HEK293T (cell line): ENCODE measurements at places on chromosomes 7 and 10.

- no peak for DNase-seq
These were observed 935 bp downstream of the MMP21 start for GRCh38 chr10:125774581-125775191.

GRCh38 chr10:17599089-17599488 is 18.1 kb downstream of the HACD1 start:
- peak; percentile 38 for DNase-seq

- no peak for DNase-seq
These were observed 45.4 kb downstream of the TMEM168 start for GRCh38 chr7:112744818-112745217.

DNA sequence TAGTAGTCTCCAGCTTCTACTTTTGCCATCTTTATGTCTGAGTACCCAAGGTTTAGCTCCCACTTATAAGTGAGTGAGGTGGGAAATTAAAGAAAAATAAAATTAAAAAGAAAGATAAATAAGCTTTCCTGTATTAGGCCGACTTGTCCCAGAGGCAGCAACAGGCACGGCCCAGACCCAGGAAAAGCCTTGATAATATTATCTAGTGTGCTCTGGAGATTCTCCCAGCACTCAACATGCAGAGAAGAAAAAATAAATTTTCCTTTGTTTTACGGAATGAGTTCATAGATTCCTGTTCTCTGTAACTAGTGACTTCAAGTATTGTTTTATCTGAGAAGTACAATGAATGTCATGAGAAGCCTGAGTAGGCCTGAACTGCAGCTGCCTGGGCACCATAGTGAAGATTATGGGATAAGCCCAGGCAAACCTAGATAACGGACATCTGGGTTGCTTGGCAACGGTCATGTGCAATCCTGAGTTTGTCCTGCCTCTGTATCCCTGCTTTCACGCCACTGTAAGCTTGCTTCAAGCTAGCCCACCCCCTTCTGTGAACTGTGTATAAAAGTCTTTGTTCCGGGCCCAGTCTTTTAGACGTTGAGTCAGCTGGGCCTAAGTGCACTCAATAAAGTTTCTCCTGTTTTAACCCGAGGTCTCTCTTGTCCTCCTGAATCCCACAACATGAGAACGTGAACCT is 6.4 kb downstream of the ATE1 start:
- DNase-seq: no peak

GRCh38 chr7:110522761-110523200 is 568.1 kb upstream of the LRRN3 start:
- no peak for DNase-seq

GRCh38 chr10:85900061-85900460 is 466.5 kb downstream of the GRID1 start:
- DNase-seq: no peak

DNA sequence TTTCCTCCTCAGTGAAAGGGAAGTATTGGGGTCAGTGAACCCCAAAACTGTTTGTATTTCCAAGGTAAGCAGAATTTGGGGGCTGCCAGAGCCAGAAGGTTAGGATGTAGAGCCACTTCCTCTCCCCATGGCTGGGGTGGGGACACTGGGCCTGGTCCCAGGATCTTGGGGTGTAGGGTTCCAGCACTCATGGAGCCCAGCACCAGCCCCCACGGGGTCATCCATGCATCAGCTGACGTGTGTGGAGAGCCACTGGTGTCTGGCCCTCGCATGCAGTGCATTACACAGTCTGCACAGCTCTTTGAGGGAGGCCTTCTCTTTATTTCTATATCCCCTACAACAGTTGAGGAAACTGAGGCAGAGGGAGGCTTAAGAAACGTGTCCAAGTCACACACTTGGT is 91.4 kb downstream of the ZMIZ1 start:
- DNase-seq: no peak

DNA sequence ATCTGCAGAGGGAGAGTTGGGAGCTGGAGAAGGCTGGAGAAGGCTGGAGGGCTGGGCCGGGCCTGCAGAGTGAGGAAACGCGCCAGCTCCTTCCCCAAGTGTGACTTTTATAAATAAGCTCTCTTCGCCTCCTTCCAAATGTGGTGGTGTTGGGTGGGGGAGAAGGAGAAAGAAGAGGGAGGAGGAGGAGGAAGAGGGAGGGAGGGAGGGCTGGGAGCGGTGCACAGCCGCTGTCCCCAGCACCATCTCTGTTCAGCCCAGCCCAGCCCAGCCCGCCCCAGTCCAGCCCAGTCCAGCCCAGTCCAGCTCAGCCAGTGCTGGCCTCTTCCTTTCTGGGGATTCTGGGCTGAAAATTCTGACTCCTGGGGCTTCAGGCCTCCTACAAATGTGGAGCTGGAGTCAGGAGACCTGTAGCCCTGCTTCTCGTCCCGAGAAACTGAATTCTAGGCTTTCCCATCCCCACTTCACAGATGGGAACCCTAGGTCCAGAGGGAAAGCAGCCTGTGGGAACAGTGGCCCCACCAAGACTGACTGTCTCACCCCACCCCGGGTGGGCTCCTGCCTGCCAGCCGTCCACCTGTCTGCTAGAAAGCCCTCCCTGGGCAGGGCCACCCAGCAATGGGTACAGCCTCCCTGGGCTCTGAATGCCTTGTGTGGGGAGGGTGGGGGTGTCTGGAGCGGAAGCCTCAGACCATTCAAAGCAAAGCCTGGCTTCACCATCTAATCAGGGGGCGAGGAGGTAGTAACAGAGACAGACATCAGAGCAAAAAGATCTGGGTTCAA is 2.3 kb downstream of the STX1A start:
- no peak for DNase-seq

DNA sequence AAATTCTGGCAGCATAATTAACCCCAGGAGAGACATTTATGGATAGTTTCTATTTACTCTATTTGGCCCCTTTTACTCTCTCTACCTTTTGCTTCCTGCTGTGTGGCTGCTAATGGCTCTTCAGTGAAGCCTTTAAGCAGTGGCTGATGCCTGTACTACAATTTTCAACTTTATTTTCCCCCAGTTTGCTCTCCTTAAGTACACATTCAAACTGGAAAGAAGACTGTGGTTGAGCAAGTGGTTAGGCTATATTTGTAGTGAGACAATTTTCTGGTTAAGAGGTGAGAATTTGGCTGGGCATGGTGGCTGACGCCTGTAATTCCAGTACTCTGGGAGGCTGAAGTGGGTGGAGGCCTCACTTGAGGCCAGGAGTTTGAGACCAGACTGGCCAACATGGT is 8.5 kb upstream of the RSBN1L start:
- DNase-seq: no peak

DNA sequence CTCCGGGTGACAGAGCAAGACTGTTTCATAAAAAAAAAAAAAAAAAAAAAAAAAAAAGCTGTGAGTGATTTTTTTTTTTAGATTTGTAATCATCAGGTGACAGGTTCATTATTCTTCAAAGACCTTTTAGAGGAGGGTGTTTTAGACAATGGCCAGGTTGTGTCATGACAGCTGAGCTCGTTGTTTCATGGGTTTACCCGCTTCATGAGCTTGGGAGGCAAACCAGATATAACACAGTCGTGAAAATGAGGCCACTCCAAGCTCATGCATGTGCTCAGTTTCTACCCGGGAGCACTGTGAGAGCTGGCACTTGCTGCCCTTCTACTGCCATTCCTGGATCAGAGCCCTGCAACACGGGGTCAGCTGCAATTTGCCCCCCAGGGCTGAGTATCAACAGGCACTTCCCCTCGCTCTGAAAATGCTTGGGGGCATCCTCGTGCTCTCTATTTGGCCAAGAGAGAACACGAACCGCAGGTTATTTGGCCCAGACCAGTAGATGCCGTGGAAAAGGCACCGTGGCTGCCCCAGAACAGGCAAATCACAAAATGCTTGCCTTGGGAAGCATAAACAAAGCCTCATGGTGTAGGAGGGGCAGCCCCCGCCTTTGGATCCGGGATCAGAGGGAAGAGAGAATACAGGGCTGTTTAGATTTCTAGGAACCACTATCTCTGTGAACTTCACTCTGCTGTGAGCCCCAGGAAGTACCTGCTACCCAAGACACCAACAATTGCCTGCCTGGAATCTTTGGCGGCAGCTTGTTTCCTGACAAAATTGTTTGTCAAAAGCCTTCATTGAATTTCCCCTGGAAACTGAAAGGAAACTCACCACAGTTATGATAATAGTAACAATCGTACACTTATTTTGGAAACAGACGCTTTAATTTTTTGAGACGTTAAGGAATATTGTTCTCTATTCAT is 371.0 kb downstream of the FRMD4A start:
- DNase-seq: no peak

GRCh38 chr10:63901881-63902280 is 380.7 kb downstream of the REEP3 start:
- DNase-seq: no peak

- DNase-seq: no peak
These were observed 42.5 kb downstream of the MRC1 start for GRCh38 chr10:17851611-17852010.

- no peak for DNase-seq
These were observed 79.3 kb downstream of the MKI67 start for GRCh38 chr10:128046953-128047290.

DNA sequence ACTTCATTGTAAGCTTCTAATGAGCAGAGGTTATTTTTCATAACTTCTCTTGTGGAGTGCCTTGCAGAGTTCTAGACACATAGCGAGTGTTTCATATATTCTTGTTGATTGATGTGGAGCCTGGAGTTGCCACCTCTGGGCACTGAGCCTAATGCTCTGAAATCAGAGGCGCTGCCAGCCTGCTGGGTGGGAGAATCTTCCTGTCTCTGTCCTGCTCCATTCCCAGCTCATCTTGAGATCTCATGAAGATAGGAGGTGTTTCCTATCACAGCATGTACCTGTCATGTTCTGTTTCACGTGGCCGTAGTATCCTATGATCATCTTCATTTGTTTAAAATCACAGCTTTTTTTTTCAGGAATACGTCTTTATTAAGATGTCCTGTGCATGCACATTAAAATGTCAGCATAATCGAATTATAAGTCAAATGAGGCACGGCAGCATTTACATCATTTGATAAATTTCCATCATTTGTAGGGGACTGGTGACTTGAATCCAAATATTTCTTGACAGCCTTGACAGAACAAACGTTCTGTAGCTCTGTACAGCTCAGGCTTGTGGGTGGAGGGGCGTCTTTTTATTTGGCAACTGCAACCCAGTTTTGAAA is 393.0 kb downstream of the PHTF2 start:
- no peak for DNase-seq

DNA sequence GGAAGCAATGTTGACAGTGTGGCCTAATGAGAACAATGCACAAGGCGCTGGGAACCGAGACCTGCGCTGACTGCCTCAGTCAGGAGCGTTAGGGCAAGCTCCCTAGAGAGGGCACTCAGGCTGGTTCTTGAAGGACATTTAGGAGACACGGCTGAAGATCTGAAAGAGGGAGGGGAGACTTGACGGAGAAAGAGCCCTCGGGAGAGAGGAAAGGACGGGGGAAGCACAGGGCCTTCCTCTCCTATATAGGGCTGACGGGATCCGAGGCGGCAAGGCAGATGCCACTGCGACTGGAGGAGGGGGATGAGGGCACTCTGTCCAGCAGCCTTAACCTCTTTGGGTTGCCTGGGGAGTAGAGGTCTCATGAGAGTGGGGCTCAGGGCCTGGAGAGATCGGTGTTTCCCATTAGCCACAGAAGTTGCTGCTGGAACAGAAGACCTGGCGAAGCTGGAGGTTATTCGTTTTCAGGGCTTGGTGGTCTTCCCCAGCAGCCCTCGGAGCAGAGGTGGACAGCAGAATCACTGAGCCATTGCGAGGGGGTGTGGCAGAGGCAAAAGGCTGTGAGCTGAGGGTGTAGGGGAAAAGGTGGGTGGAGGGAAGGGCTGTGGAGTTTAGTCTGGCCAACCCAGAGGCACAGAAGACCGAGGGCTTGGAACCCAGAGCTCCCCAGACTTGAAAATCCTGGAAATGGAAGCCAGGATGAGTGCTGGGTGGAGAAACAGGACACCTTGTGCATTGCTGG is 36.0 kb downstream of the CLEC2L start:
- DNase-seq: no peak

GRCh38 chr7:2403718-2404648 is 572 bp downstream of the CHST12 start:
- peak; percentile 52 for DNase-seq

DNA sequence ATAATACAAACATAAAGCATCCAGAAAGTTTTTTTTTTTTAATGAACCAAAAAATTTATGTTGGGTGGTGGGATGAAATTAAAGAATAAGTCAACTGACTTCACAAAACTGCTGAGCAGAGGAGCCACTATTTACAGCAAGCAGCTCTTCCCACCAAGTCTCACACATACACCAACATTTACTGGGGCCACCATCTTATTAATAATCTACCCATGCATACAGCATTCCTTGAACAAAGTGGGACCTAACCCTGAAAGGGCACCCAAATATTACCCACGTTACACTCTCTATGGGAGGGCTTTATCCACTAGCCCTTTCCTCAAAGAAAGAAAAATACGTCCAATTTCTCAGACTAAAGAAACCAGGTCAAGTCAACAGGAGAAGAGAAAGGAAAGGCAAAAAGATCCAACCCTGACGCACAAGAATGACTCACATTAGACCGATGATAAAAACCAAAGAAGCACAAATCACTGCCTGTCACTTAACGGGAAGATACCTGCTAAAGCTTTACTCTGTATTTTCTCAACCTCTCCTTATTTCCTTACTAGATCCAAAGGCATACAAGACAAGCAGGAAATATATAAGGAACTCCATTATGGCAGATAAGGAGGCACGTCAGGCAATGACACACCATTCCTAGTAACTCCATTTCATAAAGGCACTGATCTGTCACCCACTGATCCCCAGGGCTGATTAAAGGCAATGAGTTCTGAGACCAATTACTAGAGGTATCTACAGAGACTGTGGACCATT is 141.8 kb upstream of the ASAH2 start:
- DNase-seq: no peak

- DNase-seq: no peak
These were observed 597.8 kb upstream of the MGMT start for GRCh38 chr10:128869101-128869749.

- no peak for DNase-seq
These were observed 1.1 kb downstream of the RALA start for GRCh38 chr7:39624442-39624807.

GRCh38 chr7:12431886-12432556 is 28.4 kb upstream of the VWDE start:
- DNase-seq: no peak

DNA sequence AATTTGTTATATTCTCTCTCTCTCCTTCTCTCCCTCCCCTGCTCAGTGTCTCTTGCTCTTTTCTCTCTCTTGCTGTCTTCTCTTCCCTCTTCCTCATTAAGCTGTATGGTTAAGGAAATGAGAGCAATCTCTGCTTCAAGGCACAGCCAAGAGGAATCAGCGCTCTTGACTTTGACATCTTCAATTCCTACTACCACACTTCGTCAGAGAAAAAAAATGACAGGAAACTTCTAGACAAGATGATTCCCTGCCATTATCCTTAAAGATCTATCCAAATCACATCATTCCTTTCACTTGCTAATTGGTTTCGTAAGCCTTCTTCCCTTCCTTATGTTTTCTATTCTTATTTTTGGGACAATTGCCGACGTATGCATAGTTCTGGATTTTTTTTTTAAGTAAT is 425.0 kb downstream of the KCNMA1 start:
- no peak for DNase-seq
